ENCODE measurements at places on chromosomes 16 and 17.

DNA sequence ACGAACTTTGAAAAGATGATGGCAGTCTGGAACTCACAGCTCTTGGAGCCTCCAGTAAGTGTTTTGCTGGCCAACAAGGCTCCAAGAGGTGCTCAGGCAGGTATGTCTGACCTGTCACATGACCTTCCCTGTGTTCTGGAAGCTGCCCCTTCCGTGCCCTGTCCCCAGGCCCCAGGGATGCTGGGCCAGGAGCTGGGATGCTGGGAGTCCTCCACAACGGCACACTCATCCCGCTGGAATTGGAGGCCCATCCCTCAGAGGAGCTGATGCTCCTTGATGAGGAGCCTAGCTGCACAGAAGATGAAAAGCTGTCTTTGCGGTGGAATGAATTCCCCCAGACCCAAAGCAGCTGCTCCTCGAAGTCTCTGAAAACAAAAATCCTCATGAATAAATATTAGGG is 47.8 kb downstream of the HOXB1 start:
- DNase-seq: no peak

DNA sequence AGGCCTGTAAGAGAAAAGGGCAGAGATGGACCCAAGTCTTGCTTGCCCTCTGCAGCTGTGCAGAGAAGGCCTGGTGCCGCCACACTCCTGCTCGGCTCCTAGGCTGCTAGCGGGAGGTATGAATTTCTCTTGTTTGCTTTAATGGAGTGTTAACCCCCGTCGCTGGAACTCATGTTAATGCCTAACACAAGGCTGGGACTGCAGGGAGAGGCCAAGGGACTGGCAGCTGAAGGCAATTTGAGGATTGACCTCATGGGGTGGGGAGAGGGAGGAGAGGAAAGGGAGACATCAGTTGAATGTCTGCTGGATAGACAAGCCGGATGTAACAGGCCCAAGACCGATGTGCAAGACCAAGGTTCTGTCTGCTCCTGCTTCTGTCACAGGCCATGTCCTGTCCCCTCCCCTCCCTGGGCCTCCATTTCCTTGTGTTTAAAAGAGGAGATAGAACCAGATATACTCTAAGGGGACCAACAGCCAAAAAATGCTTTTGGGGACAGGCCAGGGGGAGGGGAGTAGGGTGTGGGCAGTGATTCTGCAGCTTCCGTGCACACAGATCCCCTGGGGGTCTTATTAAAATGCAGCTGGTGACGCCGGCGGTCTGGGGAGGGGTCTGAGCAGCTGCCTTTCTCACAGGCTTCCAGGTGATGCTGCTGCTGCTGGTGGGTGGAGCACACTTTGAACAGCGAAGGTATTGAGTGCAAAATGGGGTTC is 46.7 kb upstream of the TBX2 start:
- peak; percentile 60 for DNase-seq

DNA sequence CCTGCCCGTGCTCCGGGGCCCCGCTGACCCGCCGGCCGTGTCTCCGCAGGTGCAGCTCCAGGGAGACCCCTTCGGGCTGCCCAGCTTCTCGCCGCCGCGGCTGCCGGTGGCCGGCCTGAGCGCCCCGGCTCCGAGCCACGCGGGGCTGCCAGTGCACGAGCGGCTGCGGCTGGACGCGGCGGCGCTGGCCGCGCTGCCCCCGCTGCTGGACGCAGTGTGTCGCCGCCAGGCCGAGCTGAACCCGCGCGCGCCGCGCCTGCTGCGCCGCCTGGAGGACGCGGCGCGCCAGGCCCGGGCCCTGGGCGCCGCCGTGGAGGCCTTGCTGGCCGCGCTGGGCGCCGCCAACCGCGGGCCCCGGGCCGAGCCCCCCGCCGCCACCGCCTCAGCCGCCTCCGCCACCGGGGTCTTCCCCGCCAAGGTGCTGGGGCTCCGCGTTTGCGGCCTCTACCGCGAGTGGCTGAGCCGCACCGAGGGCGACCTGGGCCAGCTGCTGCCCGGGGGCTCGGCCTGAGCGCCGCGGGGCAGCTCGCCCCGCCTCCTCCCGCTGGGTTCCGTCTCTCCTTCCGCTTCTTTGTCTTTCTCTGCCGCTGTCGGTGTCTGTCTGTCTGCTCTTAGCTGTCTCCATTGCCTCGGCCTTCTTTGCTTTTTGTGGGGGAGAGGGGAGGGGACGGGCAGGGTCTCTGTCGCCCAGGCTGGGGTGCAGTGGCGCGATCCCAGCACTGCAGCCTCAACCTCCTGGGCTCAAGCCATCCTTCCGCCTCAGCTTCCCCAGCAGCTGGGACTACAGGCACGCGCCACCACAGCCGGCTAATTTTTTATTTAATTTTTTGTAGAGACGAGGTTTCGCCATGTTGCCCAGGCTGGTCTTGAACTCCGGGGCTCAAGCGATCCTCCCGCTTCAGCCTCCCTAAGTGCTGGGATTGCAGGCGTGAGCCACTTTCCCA is 5.9 kb downstream of the CTF1 start:
- DNase-seq: peak; percentile 81

DNA sequence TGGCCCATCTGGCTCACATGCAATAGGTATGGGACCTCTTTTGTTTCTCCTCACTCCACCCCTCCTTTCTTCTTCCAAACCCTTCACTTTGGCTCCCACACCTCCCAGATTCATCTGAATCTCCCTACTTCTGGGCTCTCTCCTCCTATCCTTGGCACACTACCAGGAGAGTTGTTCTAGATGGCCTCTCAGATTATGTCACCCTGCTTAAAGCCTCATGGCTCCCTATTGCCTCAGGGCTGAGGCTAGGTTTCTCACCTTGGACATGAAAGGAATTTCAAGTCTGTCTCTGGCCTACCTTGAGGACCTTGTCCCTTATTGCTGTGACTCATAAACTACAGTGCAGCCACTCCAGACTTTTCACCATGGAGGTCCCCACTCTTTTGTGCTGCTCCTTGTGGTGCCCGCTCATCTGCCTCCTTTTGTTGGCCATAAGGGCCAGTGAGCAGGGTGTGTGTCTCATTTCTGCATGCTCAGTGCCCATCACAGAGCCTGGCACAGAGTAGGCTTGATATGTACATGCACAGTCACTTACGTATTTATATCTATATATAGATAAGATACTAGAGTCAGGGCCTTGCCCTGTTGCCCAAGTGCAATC is 1.0 kb upstream of the MFAP4 start:
- peak; percentile 25 for DNase-seq

DNA sequence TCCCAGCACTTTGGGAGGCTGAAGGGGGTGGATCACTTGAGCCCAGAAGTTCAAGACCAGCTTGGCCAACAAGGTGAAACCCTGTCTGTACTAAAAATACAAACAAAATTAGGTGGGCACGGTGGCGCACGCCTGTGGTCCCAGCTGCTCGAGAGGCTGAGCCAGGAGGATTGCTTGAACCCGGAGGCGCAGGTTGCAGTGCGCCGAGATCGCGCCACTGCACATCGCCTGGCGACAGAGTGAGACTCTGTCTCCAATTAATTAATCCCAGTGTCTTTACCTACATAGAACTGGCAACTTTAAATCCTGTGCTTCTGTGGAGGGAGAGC is 1.5 kb upstream of the ELOB start:
- DNase-seq: no peak

GRCh38 chr16:86459266-86459665 is 51.1 kb upstream of the FOXF1 start:
- no peak for DNase-seq

DNA sequence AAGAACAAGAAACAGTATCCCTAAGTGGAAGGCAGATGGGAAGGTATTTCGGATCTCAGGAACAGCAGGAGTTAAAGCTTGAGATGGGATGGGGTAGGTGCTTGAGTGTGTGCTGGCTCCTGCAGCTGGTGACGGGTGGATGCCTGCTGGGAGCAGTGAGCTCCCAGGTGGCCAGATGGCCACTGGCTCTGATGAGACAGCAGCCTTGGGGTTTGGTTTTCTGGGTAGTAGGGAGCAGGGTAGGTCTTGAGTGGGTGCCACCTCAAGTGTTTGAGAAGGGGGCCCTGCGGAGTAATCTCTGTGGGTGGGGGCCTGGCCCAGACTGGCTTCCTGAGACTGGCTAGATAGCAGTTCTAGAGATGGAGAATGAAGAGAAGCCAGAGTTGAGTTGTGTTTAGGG is 10.3 kb downstream of the EPN2 start:
- no peak for DNase-seq

DNA sequence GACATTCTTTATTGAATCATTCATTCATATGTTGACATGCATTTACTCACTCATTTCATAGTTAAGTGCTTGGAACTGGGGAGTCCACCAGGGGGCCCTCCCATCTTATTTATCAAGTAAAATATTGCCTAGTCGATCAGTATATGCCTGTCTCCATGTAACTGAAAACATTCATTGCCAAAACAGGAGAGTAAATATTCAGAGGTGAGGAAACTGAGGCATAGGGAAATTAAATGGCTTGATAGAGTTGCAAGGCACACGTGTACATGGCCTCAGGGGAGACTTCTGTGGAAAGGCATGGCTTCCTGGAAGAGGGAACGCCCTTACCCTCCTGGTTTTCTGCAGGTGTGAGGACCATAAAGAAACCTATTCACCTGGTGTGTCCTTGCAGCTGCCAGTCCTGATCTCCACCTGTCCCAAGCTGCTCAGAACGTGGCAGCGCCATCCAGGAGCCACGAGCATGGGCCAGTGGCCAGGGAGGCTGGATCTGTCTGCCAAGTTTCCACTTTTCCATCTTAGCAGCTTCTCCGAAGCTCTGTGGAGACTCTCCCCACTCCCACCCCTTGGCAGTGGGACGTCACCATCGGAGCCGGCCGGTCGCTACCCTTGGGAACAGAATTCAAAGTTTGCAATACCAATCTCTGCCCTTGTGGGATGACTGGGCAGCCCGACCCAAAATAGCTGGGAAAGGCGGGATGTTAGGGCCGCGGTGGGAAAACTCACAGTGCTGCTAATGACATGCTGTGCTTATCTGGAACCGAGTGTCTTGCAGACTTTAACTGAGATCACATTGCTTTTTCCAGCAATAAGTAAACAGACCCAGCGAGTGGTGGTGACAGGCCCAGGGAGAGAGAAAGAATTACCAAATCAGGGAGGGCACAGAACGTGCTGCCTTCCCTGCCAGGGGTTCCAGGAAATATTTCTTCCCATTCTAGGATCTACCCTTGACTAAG is 4.1 kb upstream of the C1QTNF1 start:
- DNase-seq: no peak

DNA sequence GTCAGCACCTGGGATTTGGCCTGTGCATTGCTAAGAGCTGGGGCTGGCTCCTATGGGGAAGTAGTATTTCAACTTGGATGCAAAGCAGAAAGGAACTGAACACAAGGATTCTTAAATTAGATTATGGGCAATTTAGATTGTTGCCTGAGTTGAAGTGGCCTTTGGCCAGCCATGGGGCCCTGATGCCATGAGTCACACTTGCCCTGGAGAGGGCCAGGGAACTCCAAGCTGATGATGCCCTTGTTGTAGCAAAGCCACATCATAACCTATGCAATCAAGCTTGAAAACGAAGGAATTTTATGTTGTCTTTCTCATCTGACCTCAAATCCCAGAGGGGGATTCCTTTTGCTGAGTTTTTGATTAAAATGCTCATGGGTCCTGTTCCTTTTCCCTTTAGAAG is 3.9 kb upstream of the SPATA32 start:
- DNase-seq: no peak

DNA sequence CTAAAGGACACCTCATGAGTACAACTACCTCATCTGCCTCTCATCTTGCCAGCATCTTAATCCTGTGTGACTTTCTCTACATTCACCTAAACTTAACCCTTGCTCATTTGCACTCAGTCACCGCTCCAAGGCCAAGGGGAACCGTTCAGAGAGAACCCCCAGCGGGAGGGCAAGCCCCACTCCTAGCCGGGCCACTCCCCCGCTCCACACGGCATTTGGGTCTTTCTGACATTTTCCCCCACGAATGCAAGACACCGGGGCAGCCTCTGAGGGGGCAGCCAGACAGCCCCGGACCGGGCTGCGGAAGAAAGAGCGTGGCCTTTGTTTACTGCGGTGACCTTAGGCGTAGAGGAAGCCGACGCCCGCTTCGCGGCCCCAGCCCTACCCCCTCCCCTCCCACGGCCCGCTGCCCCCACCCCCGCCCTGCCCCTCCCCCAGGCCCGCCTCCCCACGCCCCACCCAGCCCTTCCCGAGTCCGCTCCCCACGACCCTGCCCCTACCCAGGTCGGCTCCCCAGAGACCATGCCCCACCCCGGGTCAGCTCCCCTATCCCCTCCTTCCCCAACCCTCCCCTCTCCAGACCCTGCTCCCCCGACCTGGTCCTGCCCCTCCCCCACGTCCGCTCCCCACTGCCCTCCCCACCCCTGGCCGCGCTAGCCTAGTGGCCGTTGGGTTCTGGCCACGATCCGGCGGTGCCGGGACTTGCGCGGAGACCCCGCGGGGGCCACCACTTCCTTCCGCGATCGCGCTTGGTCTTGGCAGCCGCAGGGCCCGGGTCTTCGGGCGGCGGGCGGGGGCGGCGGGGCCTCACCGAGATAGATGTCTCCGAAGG is 789 bp downstream of the CSNK1D start:
- DNase-seq: peak; percentile 42

DNA sequence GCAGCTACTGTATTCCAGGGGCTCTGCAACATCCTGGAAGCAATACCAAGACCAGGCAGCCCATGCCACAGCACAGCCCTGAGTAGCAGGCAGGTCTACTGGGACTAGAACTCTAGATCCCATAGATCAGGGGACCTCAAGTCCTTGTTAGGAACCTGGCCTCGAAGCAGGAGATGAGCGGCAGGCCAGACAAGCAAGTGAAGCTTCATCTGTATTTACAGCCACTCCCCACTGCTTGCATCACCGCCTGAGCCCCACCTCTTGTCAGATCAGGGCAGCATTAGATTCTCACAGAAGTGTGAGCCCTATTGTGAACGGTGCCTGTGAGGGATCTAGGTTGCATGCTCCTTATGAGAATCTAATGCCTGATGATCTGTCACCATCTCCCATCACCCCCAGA is 295.7 kb upstream of the TNRC6C start:
- no peak for DNase-seq

- no peak for DNase-seq
These were observed 301.9 kb downstream of the SOX9 start for GRCh38 chr17:72422505-72423285.

GRCh38 chr16:27441998-27442397 is 40.0 kb downstream of the IL21R start:
- DNase-seq: no peak

DNA sequence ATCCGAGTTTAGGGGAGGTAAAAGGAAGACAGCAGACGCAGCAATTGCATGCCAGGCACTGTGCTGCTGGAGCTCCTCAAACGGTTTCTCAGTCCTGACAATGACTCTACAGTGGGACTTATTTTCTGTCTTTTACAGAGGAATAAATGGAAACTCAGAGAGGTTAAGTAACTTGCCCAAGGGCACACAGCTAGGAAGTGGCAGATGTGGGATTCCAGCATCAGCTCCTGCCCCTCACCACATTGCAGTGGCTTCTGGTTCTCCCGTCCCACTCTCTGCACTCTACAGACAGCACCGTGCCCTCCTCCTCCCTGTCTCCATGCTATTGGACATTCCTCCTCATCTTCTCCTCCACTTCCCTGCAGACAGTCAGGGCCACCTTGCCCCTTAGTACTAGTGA is 74.2 kb upstream of the KSR1 start:
- no peak for DNase-seq

GRCh38 chr16:30397056-30397455 is 1.8 kb downstream of the ZNF48 start:
- DNase-seq: no peak

- DNase-seq: no peak
These were observed 28.8 kb downstream of the MGAT5B start for GRCh38 chr17:76897023-76897422.

GRCh38 chr16:52308051-52308450 is 238.9 kb downstream of the TOX3 start:
- peak; percentile 32 for DNase-seq

Measured in retina (tissue), 1 donor.